ENCODE measurements at places on chromosomes 3 and 15. TPM values are rescaled to one million over a fixed set of nuclear protein-coding genes. Genes with fewer than 3 reads are reported as not detected.

The SCG5 gene
- 8.3 TPM for total RNA-seq

- no peak for DNase-seq
These were observed 50.2 kb downstream of the IMPG2 start for GRCh38 chr3:101270149-101270548.

DNA sequence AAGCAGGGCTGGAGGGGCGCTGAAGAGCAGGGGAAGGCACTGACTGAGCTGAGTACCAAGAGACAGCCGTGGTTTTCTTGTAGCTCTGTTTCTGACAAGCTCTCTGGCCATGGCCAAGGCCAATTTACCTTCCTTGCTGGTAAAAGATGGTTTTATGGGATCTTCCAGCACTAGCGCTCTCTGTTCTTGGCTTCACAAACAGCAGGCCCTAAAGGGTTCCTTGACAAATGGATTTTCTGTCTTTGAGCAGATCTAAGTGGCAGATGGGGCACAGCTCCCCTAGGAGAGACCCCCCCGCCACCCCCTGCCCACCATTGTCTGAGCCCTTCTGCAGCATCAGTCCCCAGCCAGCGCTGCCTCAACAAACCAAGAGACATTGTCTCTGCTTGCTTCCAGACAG lies 66.6 kb downstream of the GAP43 start:
- DNase-seq, result no peak

DNA sequence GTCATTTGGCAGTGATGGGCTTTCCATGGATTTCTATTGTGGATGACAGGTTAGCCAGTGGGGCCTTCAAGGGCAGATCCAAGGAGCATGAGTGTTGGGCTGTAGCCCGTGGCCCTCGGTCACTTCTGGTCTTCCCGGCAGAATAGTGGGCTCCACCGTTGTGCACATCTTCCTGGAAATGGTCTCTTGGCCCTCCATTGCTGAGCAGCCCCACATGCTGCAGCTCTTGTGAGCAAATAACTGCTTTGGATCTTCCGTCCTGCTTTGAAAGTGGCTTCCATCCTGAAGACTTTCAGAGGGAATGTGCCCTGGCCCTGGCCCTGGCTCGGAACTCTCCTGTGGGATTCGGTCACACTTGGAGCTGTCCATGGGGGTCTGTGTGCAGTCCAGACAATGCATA lies 102.8 kb downstream of the SNRPN start:
- no peak for DNase-seq

The TJP1 gene
- total RNA-seq, result 43.4 TPM

The HIGD2B gene
- not detected for total RNA-seq

GRCh38 chr15:62835762-62836161 lies 206.8 kb upstream of the TPM1 start:
- DNase-seq, result no peak

The STX19 gene
- total RNA-seq, result not detected

The NCBP2 gene
- 71.4 TPM for total RNA-seq

Measured in IMR-90 (cell line).